ENCODE measurements at places on chromosomes 7 and 10. TPM values are rescaled to one million over a fixed set of nuclear protein-coding genes. Genes with fewer than 3 reads are reported as not detected.

GRCh38 chr10:126504063-126504760 lies 115.9 kb upstream of the ADAM12 start:
- no peaks in the 10 kb centered on the region for H3K27me3 ChIP-seq
- H3K4me3 ChIP-seq = no peak overlapping the region
- DNase-seq = no peak
- H3K36me3 ChIP-seq = no peaks in the 10 kb centered on the region
- no peak overlapping the region for H3K27ac ChIP-seq

GRCh38 chr10:112552593-112553110 lies 105.6 kb downstream of the VTI1A start:
- H3K4me1 ChIP-seq = no peaks in the 10 kb centered on the region
- H3K27ac ChIP-seq = no peak overlapping the region
- no peaks in the 10 kb centered on the region for H3K36me3 ChIP-seq

The MACROH2A2 gene
- total RNA-seq = 21.3 TPM

The ADARB2 gene
- total RNA-seq = 0.32 TPM

DNA sequence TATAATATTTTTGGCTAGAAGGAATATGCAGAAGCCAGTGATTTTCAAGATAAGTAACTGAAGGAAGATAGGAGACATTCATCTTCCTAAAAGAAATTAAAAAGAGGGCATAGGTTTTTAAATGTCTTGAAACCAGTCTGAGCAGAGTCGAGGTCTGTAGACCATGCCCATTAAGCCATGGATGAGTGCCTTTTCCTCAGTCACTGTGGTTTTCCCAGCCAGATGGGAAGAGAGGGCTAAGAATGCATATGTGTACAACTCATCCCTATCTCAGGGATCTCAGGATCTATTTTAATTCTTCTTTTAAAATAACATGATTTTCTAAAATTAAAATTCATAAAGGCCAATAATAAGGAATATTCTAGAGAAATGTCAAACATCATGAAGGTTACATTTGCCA lies 112.8 kb downstream of the PPP1R3A start:
- H3K36me3 ChIP-seq = no peaks in the 10 kb centered on the region
- no peak overlapping the region for H3K4me3 ChIP-seq
- DNase-seq = no peak
- no peaks in the 10 kb centered on the region for H3K4me1 ChIP-seq
- H3K27me3 ChIP-seq = no peaks in the 10 kb centered on the region

The PDE6C gene
- total RNA-seq = not detected

- H3K4me3 ChIP-seq = no peak overlapping the region
- no peak for DNase-seq
- H3K27me3 ChIP-seq = no peaks in the 10 kb centered on the region
- H3K4me1 ChIP-seq = no peaks in the 10 kb centered on the region
- peaks cover 30% of the 10 kb centered on the region for H3K36me3 ChIP-seq
- H3K27ac ChIP-seq = no peak overlapping the region
Measured at GRCh38 chr10:33180390-33180789, 154.1 kb downstream of the NRP1 start.

- DNase-seq = no peak
- H3K4me3 ChIP-seq = no peak overlapping the region
- no peaks in the 10 kb centered on the region for H3K36me3 ChIP-seq
- no peaks in the 10 kb centered on the region for H3K27me3 ChIP-seq
- H3K4me1 ChIP-seq = no peaks in the 10 kb centered on the region
Measured at GRCh38 chr7:141094336-141095070, 20.6 kb downstream of the TMEM178B start.

DNA sequence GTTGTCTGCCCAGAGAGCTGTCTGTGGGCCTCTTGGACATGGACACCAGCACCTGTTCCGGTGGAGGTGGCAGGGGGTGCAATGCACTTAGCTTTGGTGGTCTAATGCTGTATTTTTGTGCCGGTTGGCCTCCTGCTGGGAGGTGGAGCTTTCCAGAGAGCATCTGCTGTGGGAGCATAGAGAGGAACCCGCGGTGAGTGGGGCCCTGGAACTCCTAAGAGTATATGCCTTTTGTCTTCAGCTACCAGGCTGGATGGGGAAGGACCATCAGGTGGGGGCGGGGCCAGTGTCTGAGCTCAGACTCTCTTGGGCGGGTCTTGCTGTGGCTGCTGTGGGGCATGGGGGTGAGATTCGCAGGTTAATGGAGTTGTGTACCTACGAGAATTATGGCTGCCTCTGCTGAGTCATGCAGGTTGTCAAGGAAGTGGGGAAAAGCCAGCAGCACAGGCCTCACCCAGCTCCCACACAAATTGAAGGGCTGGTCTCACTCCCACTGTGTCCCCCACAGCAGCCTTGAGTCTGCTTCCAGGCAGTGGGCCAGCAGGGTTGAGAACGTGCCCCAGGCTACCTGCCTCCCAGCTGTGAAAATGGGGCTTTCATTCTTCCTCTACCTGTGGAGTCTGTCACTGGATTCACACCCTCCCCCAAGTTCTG lies 29.0 kb downstream of the JAKMIP3 start:
- H3K27ac ChIP-seq = no peak overlapping the region
- no peaks in the 10 kb centered on the region for H3K4me1 ChIP-seq
- no peak for DNase-seq
- H3K27me3 ChIP-seq = peaks cover 3% of the 10 kb centered on the region
